ENCODE measurements at places on chromosomes 4 and X.

DNA sequence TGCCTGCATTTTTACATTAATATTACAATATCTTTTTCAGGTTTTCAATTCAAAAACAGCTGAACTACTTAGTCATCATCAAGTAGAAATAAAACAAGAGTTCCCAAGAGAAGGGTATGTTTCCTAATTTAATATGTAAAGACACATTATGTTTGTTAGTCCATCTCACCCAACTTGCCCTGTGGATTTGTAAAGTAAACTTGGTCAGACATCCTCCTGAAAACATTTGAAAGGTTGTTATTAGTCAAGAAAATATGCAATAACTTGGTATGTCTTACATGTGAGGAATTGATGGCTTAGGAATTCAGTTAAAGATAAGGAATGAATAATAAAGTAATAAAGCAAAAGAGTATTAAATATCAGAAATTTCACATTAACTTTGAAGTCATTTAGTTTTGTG, 12.2 kb downstream of the GK start:
- DNase-seq = no peak

DNA sequence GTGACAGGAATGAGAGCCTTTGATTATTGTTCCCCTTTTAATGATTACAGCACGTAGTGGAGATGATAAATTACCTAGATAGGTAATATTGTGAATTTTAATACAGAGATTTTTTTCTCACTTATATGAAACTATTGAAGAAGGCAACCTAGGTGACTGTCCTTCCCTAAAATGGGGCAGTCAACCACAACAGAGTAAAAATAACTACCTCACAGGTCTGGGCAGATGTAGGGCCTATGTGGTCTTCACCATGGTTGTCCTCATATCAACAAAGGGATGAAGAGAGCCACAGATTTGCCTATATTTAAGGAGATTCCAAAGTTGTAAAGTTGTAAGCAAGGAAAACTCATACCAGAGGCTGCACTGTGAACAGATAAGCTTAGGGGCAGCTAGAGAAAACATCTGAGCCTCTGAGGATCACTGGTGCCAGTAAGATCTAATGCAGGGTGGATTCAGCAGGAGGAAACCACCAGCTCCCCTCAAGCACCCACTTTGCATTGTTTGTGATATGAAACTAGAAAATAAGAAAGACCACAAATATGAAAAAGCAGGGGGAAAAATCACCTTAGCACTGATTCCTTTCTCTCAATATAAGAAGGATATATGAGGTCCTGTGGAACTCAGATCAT, 547.9 kb upstream of the GALNTL6 start:
- DNase-seq = no peak

DNA sequence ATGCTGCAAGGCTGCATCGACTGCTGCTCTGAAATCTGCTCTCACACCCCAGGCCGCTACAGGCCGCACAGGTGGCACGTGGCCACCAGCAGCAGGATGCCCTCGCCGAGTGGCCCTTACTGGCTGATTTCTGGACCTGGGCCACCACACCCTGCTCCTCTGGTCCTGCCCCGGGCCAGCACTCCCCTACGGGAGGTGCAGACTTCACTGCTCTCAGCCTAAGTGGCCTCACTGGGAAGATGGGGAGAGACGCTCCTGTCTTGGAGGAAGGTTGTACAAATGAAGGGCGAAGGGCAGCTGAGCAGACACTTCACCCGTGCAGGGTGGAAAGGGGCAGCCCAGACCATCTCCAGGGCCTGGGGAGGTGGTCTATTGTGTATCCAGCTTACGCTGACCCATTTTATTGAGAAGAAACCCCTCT, 72.5 kb downstream of the ACOX3 start:
- DNase-seq = no peak

GRCh38 chrX:119118780-119119395, 8.7 kb downstream of the KIAA1210 start:
- no peak for DNase-seq
